ENCODE measurements at places on chromosomes 12 and 14.

GRCh38 chr14:90421001-90421631 lies 24.3 kb downstream of the CALM1 start:
- DNase-seq = no peak

DNA sequence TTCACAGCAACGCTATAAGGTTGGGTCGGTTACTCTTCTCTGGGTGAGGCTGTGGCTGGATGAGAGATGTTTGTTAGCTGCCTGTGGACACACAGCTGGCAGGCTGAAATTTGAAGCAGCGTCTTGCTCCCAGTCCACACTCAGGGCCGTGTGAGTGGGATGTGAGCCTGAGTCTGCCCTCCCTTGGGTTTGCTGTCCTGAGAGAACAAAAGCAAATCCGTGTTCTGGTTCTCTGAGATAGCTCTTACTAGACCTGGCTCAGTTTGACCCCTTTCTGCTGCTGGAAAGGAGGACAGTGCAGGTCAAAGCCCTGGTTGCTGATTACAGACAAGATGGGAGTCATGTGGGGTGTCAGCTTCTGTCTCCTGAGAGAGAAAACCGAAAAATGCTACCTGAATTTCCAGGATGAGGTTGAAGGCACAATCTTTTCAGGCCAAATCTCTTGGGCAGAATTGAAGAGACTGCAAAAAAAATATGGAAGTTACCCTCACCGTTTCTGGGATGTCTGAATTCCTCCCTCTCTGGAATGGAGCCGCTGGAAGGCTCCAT lies 270.8 kb downstream of the ZFP36L1 start:
- no peak for DNase-seq

DNA sequence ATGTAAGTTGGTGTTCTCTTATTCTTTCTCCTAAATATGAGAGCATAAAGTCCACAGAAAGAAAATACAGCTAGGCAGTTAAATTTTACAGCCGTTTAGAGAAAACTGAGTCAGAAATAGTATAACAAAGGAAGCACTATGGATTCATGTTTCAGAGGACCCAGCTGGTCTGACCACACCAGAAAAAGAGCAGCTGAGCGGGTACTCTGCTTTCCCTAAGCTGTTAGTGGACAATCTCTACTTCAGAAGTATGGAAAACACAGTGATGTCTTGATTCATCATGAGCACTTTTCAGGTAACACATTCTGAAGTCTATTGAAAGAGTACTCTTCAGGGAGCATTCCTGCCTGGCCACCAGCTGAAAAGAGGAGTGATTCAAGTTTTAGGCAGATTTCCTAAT lies 12.4 kb downstream of the PPM1H start:
- no peak for DNase-seq

DNA sequence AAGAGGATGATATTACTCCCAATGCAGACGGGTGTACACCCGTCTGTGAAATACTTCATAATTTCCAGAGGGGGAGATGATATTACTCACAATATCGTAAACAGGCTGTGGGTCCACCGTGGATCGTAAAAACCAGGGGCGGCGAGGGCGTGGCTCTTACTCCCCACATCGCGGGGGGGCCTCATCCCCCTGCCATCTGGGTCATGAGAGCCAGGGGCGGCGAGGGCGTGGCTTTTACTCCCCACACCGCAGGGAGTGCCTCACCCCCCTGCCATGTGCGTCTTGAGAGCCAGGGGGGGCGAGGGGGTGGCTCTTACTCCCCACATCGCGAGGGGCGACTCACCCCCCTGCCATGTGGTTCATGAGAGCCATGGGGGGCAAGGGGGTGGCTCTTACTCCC lies 86.2 kb upstream of the GNG2 start:
- DNase-seq = no peak

- DNase-seq = peak; percentile 55
Observed at GRCh38 chr14:68862954-68863594, 70.2 kb upstream of the ZFP36L1 start.

DNA sequence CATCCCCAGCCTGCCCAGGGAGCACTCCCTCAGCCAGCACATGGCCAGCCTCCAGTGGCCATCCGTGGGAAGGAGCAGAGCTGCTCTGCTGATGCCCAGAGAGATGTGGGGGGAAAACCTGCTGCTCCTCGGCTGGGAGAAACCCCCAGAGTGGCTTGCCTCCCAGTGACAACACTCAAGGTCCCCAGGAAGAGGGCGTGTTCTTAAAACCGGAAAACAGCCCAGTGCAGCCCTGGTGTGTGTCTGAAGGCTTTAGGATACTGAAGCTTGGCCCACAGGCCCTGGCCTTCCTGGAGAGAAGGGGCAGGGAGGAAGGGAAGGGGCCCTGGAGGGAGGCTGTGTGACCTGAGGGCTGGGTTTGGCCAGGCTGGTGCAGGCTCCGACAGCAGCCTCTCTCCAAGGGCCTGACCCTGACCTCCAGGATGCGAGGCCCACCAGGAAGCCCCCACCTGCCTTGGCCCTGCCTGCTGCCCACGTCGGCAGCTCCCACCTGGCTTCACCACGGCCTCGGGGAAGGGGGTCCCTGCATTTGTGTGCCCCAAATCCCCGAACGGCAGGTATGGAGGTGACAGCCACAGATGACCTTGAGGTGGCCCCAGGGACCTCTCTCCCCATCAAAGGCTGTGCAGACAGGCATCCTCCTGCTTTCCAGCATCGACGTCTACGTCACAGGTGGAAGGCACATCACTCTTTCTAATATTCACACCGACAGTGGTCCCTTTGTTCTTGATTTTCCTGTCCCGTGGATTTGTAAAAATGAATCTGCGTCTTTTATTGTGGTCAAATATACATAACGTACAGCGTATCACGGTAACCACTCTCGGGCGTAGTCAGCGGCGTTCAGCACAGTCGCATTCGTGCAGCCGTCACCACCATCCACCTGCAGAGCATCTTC lies 190.0 kb upstream of the C14orf180 start:
- no peak for DNase-seq
